ENCODE measurements at places on chromosomes 12 and 14.

GRCh38 chr12:50111395-50111692, 692 bp upstream of the COX14 start:
- DNase-seq = no peak

- DNase-seq = no peak
These were observed 26.3 kb downstream of the RAB35 start for GRCh38 chr12:120090206-120090605.

GRCh38 chr12:91379051-91379775, 196.6 kb upstream of the DCN start:
- no peak for DNase-seq

DNA sequence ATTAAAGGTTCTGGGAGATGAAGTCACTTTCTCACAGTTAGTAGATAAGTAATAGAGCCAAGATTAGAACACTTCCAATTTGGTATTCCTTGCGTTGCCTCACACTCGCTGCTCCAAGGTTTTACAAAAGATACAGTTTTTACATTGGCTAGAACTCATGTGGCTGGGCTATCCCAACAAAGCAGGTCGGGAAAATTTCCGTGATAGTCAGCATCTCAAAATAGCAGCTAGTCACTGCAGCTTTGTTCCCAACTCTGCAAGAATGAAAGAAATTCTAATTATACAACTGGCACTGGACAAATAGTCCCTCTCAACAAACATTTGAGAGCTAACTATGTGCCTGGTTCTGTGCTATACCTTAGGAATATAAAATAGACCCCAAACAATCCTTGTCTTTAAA, 24.6 kb upstream of the PPP1R12A start:
- DNase-seq = no peak

- DNase-seq = no peak
These were observed 591 bp upstream of the IRF9 start for GRCh38 chr14:24160499-24160849.

- DNase-seq = no peak
These were observed 21.5 kb downstream of the P2RX2 start for GRCh38 chr12:132639956-132640520.

DNA sequence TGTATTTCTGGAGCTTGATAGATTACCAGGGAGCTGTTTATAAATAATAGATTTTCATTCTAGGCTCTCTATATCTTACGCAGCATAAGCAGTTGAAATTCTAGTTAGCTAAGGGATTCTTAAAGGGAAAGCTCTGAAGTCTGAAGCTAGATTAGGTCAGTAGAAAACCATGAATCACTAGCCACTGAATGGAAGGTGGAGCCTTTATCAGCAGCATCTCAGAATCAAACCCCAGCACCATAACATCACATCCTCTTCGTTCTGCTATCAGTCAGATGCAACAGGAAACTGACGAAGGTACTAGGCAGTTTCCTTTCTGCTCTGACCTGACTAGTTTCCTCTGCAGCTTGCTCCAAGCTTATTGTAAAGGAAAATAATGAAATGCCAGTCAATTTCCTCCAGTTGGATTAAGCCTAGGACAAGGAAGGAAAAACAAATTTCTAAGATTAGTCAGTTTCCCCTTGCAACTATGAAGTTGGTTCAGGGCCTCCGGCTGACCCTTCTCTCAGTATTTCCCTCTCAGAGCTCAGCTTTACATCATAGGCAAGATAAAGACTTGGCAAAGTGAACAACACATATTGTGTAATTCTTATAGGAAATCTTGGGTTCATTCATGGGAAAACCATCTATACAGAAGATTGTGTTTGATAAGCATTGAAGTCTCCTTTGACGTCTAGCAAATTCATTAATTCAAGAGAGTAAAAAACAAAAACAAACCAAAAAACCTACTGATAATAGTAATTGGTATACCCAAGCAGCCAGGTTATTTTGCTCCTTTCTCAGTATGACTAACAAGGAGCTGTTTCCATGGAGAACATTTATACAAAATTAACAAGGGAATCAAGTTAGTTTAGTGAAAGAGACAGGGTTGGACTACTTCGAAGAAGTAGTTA, 43.4 kb upstream of the CFAP54 start:
- DNase-seq = peak; percentile 100

- DNase-seq = no peak
These were observed 29.4 kb downstream of the SSH1 start for GRCh38 chr12:108827941-108828340.

GRCh38 chr12:24898185-24898584, 50.7 kb downstream of the BCAT1 start:
- DNase-seq = no peak

DNA sequence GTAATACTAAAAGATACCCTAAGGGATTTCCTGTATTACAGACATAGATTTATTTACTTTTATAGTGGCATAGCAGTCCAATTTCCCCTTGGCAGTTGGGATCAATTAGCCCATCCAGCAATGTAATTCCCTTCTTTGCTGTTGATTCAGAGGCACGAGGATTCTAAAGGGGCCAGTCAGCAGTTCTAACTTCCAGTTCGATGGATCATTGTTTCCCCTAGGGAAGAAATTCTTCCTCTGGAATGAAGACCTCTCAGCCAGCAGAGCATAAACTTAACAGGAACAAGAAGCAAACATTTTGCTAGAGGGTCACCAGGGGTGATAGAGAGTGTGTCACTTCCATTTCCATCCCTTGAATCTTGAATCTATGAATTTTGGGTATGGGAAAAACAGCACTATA, 395.7 kb upstream of the NOVA1 start:
- DNase-seq = no peak

DNA sequence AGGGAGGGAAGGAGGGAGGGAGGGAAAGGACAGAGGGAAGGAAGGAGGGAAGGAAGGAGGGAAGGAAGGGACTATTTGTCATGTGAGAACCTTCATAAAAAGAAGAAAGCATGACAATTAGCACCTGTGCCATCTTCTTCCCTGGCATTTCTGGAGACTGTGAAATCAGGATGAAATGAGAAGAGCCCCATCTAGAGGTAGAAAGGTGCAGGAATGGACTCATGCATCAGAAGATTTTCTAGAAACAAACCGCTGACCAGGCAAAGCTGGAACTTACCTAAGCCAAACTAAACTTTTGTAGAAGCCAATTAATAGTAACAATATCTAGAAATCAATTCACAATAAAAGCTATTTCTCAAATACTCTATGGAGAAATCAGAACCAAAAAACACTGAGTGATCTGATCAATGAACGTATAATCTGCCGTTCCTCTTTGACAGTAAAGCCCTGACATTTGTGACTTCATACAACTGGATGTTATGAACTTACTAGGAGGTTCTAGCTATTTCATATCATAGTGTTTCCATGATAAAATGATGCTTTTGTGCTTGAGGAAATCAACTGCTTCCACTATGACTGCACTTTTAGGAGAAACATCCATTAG, 24.4 kb upstream of the CRACR2A start:
- DNase-seq = peak; percentile 11

GRCh38 chr14:101217080-101217463, 313.6 kb upstream of the RTL1 start:
- DNase-seq = no peak

GRCh38 chr14:21796916-21797315, 123.3 kb upstream of the OR4E1 start:
- no peak for DNase-seq

- no peak for DNase-seq
These were observed 255.7 kb downstream of the BTG1 start for GRCh38 chr12:91889910-91890309.

DNA sequence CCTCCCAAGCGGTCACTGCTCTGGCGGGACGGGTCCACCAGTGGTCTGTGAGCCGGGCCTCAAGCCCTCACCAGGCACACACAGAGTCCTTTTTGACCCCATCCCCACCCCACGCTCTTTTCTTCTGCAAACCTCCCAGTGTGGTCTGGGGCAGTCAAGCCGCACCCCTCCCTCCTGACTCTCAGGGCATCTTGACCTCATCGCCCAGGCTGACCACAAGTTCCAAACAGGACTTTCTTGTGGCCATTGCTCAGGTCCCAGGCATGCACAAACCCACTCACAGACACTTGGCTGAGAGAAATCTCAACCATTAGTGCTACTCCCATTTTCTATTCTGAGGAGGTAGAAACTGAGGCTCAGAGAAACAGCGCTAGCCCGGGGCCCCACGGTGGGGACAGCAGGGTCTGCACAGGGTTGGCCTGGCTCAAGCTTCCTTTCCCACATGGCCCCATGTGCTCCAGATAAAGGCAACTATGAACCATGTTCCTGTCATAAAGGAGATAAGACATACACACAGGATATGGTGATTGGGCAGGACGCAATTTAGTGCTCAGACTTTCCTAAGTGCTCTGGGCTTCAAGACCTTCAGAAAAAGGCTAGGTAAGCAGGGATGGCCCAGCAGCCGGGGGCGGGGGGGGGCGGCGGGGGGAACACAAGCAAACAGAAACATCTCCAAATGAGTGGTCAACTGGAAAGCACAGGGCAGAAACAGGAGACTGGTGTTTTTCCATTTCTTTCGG, 69.6 kb downstream of the ITPK1 start:
- DNase-seq = no peak

GRCh38 chr12:93442411-93443340, 929 bp upstream of the UBE2N start:
- no peak for DNase-seq

DNA sequence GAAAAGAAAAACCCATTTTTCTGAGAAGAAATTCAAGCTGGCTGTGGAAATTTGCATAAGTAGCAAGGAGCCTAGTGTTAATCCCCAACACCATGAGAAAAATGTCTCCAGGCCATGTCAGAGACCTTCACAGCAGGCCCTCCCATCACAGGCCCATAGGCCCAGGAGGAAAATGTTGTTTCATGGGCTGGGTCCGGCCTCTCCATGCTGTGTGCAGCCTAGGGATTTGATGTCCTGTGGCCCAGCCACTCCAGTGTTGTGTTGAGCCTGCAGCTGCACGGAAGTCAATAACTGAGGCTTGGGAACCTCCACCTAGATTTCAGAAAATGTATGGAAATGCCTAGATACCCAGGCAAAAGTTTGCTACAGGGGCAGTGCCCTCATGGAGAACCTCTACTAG, 432.2 kb downstream of the IPO8 start:
- no peak for DNase-seq

DNA sequence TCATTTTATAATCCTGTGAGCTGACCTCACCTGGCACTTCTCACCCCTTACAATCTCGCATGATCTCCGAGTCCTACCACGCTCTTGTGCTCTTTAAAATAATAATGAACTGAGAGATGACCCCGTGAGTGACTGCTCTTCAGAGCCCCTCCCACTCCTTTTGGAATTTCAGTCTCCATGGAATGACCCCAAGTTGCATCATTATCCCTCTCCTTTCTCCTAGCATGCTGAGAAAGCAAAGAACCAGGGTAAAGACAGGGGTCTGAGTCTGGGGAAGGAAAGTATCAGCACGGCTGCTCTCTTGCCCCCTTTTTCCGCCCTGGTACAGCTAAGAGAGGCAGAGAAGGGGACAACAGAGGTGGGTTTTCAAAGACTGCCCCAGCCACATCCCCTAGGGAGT, 178.3 kb upstream of the PLEKHA5 start:
- no peak for DNase-seq

GRCh38 chr12:109735825-109736551, 22.4 kb downstream of the FAM222A start:
- no peak for DNase-seq

DNA sequence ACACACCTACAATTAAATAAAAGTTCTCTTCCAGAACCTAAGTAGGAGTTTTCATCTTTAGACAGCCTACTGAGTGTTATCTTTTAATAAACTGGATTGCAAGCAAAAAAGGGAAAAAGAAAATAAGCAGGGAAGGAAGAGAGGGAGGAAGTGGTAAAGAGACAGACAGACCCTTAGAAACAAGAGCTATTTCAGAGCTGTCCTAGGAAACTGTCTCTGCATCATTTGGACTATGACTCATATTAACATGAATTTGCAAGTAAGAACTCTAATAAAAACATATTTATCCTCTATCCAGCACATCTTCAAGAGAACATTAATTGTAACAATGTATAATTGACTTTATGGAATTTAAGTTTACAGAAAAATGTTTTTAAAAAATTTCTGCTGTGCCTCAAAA, 438.8 kb upstream of the USP15 start:
- no peak for DNase-seq

DNA sequence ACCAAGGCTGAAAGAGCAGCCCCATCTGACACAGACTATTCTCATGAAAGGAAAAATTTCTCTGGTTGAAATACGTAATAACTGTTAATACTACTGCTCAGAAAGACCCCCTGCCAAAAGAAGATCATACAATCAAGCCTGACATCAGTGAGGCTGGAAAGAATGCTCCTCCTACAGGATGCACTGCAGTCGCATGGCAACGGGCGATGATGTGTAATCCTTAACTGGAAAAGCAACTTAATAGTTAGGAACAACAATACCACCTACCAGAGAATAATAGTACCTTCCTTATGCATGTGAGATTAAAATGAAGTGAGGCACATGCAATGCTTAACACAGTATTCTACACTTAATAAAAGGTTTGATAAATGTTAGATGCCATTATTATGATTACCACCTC, 1.2 kb upstream of the GOLGA5 start:
- no peak for DNase-seq

GRCh38 chr12:45246236-45246635, 30.3 kb downstream of the ANO6 start:
- DNase-seq = no peak

GRCh38 chr12:15602051-15602672, 187.0 kb downstream of the EPS8 start:
- DNase-seq = no peak

DNA sequence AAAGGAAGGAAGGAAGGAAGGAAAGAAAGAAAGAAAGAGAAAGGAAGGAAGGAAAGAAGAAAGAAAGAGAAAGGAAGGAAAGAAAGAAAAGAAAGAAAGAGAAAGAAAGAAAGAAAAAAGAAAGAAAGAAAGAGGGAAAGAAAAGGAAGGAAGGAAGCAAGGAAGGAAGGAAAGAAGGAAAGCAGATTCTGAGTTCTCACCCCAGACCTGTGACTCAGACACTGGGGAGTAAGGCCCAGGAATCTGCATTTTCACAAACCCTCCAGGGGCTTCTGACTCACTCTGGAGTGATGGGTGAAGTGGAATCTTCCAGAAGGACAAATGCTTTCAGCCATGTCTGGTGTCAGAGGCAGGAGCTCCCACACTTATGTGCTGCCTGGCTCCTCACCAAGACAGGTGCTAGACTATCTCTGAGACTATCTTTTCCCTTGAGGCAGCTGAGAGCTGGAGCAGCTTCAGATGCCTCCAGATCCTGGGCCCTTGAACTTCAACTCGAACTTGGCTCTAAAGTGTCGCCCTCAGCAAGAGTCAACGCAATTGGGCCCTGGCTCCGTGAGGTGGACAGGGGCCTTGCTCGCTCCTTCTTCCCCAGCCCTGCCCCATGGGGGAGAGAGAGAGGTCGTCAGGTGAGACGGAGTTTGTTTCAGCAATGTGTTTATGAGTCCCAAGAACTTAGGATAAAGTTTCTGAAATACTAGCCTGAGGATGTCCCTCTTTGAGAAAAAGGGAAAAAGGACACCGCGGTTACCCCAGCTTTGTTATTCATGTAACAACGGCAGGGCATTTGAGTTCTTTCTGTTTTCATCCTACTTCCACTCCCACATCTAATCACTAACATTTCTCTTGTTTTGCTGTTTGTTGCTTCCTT, 19.8 kb upstream of the SCARB1 start:
- no peak for DNase-seq

DNA sequence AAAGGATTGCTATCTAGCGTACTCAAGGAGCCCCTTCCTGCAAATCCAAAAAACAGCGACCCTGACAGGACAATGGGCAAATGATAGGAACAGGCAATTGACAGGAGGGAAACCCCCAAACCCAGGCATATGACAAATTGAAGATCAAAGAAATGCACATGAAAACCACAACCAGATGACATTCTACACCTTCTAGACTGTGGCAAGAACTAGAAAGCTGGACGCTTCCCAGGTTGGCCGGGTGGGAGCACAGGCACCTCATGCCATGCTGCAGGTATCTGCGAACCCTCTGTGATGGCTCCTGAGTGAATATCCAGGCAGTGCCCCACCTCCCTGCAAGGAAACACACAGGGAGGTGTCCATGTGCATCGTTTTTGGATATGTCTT, 37.1 kb downstream of the CMKLR1 start:
- no peak for DNase-seq
